ENCODE measurements at places on chromosomes 2 and 18.

DNA sequence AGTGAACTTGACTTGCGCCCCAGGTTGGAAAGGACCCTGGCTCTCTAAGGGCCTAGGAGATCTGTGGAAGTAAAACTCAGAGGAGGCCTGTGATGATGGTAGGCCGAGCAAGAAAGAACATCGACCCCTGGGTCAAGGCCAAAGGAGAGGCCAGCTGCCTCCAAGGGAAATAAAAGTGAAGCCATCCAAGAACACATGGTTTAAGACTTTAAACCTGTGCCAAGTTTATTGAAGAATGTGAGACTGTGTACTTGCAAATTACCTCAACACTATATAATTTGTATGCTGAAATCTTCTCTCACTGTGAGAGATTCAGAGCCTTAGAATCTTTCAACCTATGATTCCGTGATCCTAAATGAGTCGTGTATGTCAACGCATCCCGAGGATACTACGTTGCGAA, 40.7 kb upstream of the COBLL1 start:
- DNase-seq = peak; percentile 45

DNA sequence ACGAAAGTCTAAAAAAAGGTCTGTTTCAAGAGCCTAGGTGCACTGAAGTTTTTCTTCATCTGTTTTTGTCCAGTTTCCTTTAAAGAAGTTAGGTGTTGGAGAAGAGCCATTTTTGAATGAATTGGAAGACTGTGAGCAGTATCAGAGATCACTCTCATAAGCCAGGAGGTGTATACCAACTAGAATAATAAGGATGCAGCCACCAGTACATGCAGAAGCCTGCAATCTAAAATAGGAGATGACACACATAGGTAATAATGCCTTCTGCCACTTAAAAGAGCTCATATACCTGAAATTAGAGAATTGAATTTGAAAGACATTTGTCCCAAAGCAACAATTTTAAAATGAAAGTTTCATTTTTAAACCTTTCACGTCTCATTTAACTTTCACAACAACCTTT, 81.7 kb downstream of the RBMS1 start:
- no peak for DNase-seq

DNA sequence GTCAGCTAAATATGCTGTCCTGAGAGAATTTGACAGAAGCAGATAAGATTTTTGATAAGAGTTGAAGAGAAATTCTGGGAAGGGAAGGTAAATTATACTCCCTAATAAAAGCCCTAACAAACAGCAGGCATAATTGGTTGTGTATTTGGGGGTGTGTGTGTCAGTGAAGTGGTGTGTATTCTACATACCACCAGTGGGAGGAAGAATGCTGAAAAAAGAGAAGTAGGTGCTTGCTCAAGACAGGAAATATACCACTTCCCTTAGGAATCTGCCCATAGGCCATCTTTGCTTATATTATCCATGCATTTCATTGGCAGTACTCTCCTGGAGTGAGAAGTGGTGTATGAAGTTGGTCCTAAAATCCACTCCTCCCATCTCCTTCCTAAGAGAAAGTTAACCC, 76.2 kb downstream of the FMNL2 start:
- no peak for DNase-seq

GRCh38 chr2:15006667-15007066, 374.1 kb downstream of the LRATD1 start:
- no peak for DNase-seq

GRCh38 chr18:39188278-39188677, 1622.7 kb upstream of the CELF4 start:
- no peak for DNase-seq

- peak; percentile 31 for DNase-seq
These were observed 236.7 kb downstream of the PRKCE start for GRCh38 chr2:45888167-45888566.

All from renal cortical epithelial cell (primary cell).